Stimulated activated CD8-positive, alpha-beta memory T cell treated with anti-CD3 and anti-CD28 coated beads, Interleukin-4, amount 100 ng/mL, for 1 hour (primary cell): ENCODE measurements at places on chromosomes 5 and 9.

DNA sequence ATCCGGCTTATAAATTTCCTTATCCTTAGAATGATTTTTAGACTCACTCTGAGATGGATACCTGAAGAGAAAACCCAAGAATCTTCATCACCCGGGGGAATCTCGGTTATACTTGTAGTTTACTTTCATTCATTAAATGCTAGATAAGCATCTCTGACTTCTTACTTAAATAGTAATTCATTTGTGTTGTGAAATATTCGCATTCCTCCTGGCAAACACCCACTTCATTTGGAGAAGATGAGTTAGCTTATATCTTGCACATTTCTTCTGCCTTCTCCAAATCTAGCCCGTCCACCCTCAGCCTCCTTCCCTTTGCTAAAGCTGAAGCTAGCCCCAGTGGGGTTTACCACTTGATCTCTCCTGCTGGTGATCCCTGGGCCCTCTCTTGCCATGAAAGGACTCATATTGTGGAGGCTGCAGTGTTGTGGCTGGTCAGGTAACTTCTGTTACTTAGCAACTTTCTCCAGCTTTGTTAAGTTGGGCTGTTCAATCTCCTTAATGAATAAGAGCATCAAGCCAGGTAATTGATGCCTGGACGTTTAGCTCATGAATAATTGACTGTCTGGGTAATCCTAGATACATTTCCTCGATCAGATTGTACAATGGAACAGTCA lies 11.3 kb upstream of the POU4F3 start:
- DNase-seq = no peak

DNA sequence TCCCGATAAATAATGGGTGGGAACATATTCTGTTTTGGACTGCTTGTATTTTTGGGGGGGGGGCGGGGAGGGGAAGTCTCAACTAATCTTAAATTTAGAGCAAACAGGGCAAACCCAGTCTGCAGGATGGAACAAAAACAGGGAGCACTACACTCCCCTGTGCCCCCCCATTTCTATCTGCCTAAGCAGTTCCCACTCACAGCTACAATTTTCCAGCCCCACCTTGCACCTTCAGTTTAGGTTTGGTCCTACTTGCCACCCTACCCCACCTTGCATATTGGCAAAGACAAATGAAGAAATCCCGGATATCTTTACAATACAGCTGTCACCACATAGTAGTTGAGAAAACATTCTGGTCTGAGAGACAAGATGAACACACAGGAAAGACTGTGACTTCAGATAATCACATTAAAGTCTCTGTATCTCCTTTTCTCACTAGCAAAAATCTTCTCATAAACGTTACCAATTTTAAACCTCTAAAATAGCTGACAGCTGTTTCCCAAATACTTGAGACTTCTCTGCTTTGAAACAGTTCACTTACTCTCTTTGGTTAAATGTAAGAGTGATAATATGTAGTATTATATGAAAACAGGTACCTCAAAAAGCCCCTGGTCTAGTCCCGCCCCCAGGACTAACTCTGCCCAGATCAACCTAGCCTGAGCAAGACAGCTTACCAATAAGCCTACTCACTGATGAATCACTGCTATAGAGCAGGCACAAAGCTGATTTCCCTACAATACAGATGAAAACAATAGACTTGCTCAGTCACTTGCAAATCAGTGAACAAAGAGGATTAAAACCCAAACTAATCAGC lies 5.2 kb upstream of the RAPGEF6 start:
- no peak for DNase-seq

- no peak for DNase-seq
These were observed 30.1 kb downstream of the PTPA start for GRCh38 chr9:129141066-129142041.

- no peak for DNase-seq
These were observed 46.0 kb upstream of the IL13 start for GRCh38 chr5:132611965-132612364.

GRCh38 chr9:28808042-28808441 lies 1234.8 kb upstream of the C9orf72 start:
- no peak for DNase-seq

DNA sequence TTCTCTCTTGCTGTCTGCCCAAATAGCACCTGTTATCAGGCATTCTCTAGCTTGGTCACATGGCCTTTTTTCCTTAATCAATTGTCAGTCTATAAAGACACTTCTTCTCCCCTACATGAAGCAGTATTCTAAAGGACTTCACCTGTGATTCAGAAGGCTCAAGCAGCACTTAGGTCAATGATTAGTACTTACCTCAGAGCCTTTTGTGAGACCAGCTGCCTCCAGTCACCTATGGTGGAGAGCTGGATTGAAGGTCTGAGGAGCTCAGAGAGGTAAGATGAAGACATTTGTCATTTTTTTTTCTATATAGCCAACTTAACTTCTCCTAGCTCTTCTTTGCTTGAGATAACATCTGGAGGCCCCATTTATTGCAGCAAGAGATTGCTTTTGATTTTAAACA lies 278.3 kb upstream of the PCSK5 start:
- DNase-seq = no peak

DNA sequence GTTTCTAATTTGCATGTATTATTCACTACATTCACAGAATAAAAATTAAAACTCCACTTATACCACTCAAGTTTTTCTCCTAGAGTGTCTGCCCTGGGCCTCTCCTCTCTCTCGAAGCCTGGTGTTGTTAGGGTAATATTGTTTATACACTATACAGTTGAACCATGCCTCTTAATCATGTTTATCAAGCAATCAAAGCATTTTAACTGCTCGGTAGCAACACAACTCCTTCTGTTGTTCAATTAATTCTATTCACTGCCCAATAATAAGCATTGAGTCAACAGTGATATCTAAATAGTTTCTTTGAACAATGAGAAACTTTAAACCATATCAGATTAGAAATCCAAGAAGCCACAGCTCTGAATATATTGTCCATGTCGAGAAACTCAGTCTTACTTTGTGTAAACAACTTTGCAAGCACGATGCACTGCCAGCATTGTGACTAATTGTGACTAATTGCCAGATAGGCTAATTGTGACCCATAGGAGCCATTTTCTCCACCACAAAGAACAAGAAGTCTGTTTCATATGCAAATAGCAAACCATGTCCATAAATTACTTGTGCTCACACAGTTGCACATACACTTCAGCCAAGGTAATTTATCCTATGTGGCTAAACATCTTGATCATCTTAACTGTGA lies at the start of gene DNAH5:
TSS of gene DNAH5 (minus strand) at position 129 of the 640 bp plus-strand sequence. CDS start 250 bp downstream, outside the sequence.
- DNase-seq = no peak
